ENCODE measurements at places on chromosomes 12 and 14.

- no peak for DNase-seq
Observed at GRCh38 chr14:75697386-75697785, 36.3 kb downstream of the TTLL5 start.

GRCh38 chr14:77068517-77069200 lies 29.4 kb upstream of the CIPC start:
- DNase-seq: no peak

GRCh38 chr12:64824500-64825142 lies at the start of gene TBC1D30:
TBC1D30 (plus strand) TSS chr12:64824647; CDS start chr12:64824880, 233 bp downstream.
- peak; percentile 10 for DNase-seq

GRCh38 chr12:96445691-96446583 lies 43.4 kb upstream of the CFAP54 start:
- no peak for DNase-seq

DNA sequence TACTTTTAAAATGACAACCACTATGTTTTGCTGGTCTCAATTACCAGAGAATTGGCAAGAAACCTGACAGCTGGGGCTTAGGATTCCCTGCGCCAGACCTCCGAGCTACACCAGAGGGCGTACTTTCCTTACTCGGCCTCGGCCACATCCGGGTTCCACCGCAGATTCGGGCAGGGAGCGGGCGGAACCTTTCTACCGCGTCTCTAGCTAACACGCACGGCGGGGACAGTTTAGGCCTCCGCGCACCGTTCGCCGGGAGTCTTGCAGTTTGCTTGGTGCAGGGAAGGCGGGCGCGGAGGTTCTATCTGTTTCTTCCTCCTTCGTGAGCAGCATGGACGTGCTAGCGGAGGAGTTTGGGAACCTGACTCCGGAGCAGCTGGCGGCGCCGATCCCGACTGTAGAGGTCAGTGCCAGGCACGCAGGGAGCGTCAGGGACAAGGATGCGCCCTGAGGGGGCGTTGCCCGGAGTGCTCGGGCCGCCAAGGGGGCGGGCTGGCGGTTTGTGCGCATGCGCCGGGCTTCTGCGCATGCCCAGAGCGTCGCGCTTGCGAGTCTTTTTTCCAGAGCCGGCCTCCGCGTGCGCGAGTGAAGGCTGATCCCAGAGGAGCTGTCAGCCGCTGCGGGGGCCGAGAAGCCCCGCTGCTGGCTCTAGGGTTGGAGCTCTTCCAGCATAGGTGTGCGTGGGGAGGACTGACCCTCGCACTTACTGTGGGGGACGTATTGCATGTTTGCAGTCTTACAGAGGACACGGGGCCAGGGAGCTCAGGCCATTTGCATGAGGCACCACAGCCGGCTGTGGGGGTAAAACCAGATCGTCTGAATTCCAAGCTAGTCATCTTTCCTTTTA lies at the start of gene POLR3B:
POLR3B (plus strand) TSS at position 200 of the 847 bp plus-strand sequence; CDS start at position 332, 132 bp downstream.
- DNase-seq: peak; percentile 90

Data from stimulated activated CD8-positive, alpha-beta memory T cell treated with anti-CD3 and anti-CD28 coated beads, Interleukin-15, amount 100 ng/mL, for 4 hours (primary cell).